CD4-positive, alpha-beta T cell treated with Interleukin-4 for 4 hours (primary cell): ENCODE measurements at places on chromosomes 5 and 9.

- DNase-seq: no peak
Measured at GRCh38 chr9:6467006-6467625, 54.1 kb downstream of the UHRF2 start.

- no peak for DNase-seq
Measured at GRCh38 chr9:105828596-105829213, 134.4 kb downstream of the TMEM38B start.

DNA sequence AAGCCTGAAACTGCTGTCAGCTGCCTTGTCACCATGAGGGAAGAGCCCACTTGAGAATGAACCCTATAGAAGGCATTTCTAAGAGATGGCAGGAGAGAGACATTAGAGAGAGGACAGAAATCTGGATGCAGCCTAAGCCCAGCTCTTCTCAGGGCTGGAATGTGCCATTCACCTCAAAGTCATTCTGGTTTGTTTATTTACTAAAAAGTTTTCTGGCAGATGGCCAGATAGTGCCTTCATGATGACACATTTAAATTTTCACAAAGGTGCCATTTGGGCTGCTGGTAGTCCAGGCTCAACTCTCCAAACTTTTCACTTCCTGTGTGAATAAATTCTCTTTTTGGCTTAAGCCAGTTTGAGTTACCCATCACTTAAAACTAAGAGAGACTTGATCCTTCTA lies 144.6 kb upstream of the ZNF366 start:
- DNase-seq: no peak

- DNase-seq: no peak
Measured at GRCh38 chr9:89410022-89410421, 87.9 kb downstream of the SEMA4D start.

- DNase-seq: no peak
Measured at GRCh38 chr9:136655536-136656182, 7.1 kb upstream of the EGFL7 start.

DNA sequence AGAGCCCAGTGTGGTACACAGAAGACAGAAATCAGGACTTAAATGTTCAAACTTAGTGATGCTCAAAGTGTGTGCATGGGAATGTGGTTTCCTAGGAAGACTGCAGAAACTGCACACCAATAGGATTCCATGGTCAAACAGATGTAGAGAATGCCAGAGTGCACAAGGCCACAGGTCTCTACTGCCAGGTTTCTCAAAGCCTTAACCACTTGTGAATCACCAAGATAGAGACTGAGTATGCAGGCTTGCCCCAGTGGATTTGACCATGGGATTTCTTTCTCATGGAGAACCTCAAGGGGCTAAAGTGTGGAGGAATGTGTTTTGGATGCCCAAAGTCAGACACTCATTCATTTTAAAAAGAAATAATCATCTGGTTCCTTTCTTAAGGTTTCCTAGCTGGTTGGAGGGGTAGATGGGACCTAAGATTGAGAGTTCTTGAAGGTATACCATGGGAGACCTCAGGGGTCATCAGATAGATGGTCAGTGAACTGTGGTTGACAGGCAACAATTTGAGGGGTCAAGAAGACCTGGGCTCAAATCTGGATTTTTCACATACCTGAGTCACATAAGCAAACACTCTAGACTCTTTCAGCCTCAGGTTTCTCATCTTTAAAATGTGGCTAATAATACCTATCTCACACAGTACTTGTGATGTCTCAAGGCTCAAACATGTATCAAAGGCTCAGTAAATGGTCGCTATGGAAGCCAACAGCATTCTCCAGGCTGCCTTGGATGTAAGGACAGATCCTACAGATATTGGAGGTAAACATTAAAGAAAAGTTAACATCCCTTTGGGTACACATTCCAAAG lies 81.1 kb downstream of the BOD1 start:
- no peak for DNase-seq

GRCh38 chr9:2085716-2086115 lies 70.6 kb downstream of the SMARCA2 start:
- DNase-seq: no peak

DNA sequence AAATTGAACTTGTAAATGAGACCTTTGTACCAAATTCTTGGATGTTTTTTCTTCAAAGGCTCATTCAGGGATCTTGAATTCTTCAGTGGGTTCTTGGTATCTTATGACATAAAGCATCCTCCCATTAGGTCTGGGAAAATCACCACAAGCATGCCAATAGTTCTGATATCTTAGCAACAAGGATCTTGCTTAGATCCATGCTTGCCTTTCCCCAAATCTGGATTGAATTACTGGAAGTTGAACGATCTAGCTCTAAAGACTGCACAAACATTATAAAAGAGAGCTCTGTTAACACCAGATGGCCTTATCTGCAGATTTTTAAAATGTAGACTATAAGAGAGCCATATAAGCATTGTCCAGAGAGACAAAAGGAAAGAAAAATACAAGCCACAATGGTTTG lies 266.3 kb downstream of the RAB3C start:
- DNase-seq: no peak

DNA sequence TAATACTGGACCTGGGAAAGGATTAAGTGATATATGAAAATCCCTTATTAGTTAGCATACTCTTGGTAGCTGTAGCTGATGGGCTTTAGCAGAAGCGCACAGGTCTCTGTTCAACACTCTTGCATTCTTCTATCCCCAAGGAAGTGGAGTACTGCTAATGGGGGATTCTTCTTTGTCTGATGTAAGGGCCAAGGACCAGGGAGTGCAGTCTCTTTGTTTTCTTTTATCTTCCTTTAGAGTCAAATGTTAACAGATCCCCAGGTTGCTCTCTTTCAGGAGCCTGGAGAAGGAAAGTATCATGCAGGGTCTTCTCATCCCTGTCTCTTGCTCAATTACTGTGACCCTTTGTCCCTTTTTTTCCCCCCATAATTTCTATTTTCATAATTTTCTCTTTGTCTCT lies 1146.9 kb upstream of the DMAC1 start:
- DNase-seq: no peak

GRCh38 chr9:93197670-93198069 lies 13.7 kb downstream of the WNK2 start:
- DNase-seq: no peak

DNA sequence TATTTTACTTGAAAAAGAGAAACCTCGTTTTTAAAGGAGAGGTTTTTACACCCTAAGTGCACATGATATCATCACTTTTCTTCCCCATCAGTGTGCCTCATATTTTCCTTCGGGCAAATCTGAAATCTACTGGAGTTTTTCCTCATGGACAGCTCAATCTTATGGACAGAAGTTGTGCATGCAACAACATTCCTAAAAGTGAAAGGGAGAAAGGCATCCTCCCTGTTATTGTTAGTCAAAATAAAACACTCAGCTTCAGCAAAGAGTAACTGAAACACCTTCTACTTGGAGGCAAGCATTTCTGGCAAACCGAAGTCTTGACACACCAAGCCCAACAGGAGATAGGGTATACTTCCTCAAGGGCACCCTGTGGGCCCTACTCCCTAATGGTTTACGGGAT lies 217.9 kb downstream of the BNC2 start:
- DNase-seq: no peak

GRCh38 chr9:128412120-128412790 lies 8.4 kb upstream of the CERCAM start:
- DNase-seq: peak; percentile 29

DNA sequence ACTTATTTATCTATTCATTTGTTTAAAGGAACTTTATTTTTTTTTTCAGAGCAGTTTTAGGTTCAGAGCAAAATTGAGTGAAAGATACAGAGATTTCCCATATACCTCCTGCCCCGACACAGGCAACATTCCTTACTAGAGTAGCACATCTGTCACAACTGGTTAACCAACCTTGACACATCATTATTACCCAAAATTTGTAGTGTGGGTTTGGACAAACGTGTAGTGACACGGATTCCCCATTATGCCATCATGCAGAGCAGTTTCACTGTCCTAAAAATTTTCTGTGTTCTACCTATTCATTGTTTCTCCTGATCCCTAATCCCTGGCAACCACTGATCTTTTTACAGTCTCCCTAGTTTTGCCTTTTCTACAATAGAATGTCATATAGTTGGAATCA lies 57.3 kb upstream of the LHFPL2 start:
- no peak for DNase-seq

DNA sequence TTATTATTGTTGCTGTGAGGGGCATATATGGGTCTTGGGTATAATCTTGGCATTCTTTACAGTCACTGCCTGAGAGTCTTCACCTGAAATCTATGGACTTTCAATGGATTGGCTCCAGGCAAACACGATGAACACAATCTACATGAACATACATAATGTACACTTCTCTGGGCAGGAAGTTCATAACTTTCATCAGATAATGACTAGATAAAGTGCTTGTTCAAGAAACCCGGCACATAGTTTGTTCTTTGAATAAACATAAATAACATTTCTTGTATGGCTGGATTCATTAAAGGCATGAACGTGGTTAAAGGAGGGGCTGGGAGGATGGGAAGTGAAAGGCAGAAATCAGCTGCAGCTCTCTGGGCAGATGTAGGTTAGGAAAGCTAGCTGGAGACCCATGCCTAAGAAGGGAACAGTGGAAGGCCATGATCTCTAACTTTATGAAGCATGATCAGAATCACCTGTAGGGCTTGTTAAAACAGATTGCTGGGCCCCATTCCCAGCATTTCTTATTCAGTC lies 306.9 kb upstream of the EFNA5 start:
- no peak for DNase-seq

GRCh38 chr5:119328753-119329602 lies 26.8 kb upstream of the TNFAIP8 start:
- peak; percentile 82 for DNase-seq

DNA sequence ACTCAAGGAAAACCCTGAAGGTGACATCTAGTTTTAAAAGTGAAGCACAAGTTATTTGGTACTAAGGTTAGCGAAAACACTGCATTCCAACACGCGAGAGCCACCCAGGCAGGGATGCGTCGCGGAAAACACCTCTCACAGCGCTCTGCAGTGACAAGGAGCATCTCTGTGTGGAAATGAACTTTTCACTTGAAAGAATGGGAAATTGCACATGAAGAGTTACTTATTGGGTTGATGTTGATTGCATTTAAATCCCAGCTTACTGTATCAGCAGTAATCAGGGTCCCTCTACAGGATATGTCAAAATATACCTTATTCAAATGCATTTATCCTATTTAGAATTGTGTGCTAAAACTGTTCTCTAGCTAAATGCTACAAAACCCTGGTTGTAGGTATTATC lies 144.4 kb downstream of the BNC2 start:
- no peak for DNase-seq

GRCh38 chr9:106752581-106752980 lies 110.4 kb upstream of the ZNF462 start:
- no peak for DNase-seq

DNA sequence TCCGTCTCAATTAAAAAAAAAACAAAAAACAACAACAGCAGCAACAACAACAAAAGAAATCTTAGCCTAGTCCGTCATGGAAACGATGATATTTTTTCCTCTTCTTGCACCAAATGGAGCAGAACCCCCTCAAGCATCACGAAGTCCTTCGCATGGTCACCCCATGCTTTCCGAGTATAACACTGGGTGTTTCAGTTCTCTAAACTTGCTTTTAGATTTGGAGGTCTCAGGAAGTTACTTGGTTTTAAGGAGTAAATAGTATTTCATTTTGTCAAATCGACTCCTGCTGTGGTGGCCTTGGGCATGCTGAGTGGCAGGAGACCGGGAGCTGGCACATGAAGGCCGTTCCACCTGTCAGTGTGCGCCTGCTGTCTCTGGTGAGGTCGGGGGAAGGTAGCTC lies 118.5 kb upstream of the CACNA1B start:
- no peak for DNase-seq

DNA sequence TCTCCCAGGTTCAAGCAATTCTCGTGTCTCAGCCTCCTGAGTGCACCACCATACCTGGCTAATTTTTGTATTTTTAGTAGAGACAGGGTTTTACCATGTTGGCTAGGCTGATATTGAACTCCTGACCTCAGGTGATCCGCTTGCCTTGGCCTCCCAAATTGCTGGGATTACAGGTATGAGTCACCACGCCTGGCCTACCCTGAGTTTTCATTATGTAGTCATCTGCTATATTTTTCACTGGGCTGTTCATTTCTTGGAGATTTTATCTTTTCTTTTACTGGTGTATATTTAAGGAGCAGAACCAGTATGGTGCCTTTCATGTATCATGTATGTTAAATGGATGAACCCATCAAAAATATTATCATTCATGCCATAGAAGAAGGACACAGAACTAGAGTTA lies 377.0 kb upstream of the ACTBL2 start:
- no peak for DNase-seq

- DNase-seq: no peak
Measured at GRCh38 chr9:98686961-98687855, 21.5 kb downstream of the GABBR2 start.

- no peak for DNase-seq
Measured at GRCh38 chr9:37066139-37066725, 32.2 kb upstream of the PAX5 start.

- no peak for DNase-seq
Measured at GRCh38 chr5:59592101-59592500, 301.4 kb downstream of the PDE4D start.

- no peak for DNase-seq
Measured at GRCh38 chr5:95711501-95712346, 19.4 kb upstream of the RHOBTB3 start.

GRCh38 chr9:101449071-101449721 lies 13.6 kb upstream of the ALDOB start:
- DNase-seq: peak; percentile 23
